WTC11 (cell line): ENCODE measurements at places on chromosomes 3 and 15. TPM values are rescaled to one million over a fixed set of nuclear protein-coding genes. Genes with fewer than 3 reads are reported as not detected.

DNA sequence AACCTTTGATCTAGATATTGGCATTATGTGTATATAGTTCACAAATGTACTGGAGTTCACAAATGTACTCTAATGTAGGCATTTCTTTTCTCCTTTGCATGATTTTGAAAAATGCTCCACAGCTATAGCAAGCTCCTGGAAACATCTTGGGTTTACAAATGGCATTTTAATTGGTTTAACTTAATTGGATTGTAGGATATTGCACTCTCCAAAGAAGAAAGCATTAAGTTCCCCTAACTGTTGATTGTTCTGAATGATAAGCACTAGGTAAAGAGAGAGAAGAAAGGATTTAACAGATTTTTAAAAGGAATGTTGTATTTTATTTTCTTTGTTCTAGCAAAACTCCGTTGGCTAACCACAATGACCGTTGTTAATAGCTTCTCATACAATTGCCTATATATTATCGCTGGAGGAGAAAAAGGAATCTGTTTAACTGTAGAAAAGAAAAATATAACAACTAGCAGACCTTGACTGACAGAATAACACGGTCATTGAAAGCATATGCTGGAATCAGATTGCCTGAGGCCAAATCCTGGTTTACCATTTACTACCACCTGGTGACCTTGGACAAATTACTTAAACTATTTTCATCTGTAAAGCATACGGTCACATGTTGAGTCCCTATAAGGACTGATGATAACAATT is 170.8 kb downstream of the PEX5L start:
- DNase-seq: no peak

- no peak for DNase-seq
Observed at GRCh38 chr3:105140899-105141367, 225.8 kb upstream of the ALCAM start.

DNA sequence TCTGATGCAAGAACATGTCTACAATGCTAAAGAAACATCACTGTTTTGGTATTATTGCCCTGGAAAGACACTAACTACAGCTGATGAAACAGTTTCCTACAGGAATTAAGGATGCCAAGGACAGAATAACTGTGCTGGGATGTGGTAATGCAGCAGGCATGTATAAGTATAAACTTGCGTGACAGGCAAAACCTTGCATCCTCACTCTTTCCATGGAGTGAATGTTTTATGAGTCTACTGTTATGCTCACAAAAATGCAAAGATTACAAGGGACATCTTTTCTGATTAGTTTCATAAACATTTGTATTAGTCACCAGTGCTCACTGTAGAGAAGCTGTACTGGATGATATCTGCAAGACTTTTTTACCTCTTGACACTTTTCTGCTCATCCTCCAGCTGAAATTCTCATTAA is 143.6 kb downstream of the NAALADL2 start:
- no peak for DNase-seq

GRCh38 chr15:68085052-68085451 is 30.9 kb downstream of the PIAS1 start:
- DNase-seq: no peak

DNA sequence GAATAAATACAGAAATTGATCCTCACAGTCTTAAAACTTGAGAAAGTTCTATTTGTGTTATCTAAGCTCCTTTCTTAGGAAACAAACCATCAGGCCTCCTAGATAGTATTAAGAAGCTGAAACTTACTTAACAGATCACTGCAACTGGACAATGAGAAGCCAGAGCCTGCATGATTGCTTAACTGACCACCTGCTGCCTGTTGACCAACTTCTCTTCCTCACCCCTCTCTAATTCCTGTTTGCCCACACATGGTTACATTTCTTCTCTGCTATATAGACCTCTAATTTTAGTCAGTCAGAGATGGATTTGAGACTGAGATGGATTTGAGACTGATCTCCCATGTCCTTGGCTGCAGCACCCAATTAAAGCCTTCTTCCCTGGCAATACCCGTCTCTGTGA is 13.5 kb downstream of the CCPG1 start:
- no peak for DNase-seq

DNA sequence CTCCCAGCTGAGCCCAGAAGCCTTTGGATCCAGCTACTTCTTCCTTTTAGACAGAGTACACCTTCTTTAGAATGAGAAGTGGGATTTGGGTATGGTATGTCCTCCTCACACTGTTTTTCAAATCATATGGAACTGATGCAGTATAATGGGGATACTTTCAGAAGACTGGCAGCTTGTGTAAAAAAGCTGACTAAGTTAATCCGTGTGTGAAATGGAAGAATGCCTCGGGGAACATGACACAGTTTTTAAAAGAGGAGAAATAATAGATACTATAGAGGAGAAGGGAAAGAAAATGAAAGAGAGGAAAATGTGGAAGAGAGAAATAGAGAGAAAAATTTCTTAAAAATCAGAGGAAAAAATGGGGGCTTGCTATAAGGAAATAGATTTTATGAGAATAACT is 47.7 kb downstream of the TUSC7 start:
- no peak for DNase-seq

DNA sequence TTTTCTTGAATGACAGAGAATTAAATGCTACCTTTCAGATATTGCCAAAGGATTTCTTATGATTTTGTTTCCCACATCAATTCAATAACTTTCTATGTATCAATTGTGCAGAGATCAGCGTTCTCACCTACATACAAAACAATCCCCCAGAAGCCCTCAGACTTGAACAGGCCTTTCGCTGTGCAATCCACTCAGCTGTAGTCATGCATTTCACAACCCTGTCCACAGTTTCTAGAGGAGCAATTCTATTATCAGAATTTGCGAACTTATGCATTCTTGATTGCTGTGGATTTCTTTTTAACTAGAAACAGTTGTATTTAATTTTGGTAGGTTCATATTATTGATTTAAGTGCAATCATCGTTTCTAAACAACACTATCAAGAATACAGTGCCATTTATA is 13.7 kb upstream of the ALCAM start:
- DNase-seq: no peak

Gene CLDN11
- total RNA-seq: 12.1 to 12.6 TPM (median 12.5 TPM) in 3 replicates
